Urinary bladder (tissue), 4 donors: ENCODE measurements at places on chromosomes 11 and 22. TPM values are rescaled to one million over a fixed set of nuclear protein-coding genes. Genes with fewer than 3 reads are reported as not detected.

- DNase-seq = no peak
These were observed 16.7 kb downstream of the PAFAH1B2 start for GRCh38 chr11:117160826-117161225.

- no peak for DNase-seq
These were observed 49.5 kb downstream of the OSBP2 start for GRCh38 chr22:30744224-30744623.

GRCh38 chr11:135004495-135004894, 592.5 kb upstream of the B3GAT1 start:
- DNase-seq = no peak

- DNase-seq = no peak
These were observed 105.2 kb downstream of the MAML2 start for GRCh38 chr11:96237766-96238266.

DNA sequence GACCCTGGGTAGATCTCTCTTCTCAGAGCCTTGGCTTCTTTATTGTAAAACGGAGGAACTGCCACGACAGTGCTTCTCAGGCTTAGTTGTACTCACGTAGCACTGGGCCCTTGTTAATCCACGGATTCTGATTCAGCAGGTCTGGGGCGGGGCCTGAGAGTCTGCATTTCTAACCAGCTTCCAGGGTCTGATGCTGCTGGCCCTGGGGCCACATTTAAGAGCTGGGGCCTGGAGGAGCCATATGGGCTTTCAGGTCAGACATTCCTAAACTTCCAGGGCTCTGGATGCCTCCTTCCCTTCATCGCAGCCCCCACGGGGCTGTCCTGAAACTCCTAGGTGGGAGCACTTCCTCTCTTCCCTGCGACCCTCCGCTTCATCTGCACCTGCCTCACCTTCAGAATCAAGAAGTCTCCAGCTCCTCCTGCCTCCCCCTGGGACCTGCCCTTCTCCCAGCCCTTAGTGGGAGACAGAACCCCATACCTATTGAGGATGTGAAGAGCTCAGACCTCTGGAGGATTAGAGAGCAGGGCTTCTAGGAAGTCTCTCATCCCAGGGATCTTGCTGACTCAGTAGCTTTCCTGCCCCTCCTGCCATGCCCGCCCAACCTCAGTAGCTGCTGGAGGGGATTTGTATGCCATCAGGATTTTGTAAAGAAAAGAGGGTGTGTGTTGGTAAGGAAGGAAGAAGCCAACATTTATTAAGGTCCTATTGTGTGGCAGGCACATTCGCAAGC, 92.5 kb downstream of the LRRC32 start:
- no peak for DNase-seq

- DNase-seq = no peak
These were observed 1038.5 kb downstream of the NTM start for GRCh38 chr11:132408877-132409276.

GRCh38 chr11:47904048-47904447, 55.9 kb upstream of the NUP160 start:
- DNase-seq = no peak

The SHANK3 gene
- polyA plus RNA-seq = 18.5 TPM

The HBE1 gene
- polyA plus RNA-seq = 0.18 TPM

GRCh38 chr11:5581014-5581413, 337 bp downstream of the OR52B6 start:
- no peak for DNase-seq

The CCDC73 gene
- polyA plus RNA-seq = not detected

- no peak for DNase-seq
These were observed 761.3 kb downstream of the OPCML start for GRCh38 chr11:132770829-132771530.

- DNase-seq = no peak
These were observed 49.6 kb downstream of the BARX2 start for GRCh38 chr11:129425214-129425613.

The LRRC75B gene
- 22.7 TPM for polyA plus RNA-seq

DNA sequence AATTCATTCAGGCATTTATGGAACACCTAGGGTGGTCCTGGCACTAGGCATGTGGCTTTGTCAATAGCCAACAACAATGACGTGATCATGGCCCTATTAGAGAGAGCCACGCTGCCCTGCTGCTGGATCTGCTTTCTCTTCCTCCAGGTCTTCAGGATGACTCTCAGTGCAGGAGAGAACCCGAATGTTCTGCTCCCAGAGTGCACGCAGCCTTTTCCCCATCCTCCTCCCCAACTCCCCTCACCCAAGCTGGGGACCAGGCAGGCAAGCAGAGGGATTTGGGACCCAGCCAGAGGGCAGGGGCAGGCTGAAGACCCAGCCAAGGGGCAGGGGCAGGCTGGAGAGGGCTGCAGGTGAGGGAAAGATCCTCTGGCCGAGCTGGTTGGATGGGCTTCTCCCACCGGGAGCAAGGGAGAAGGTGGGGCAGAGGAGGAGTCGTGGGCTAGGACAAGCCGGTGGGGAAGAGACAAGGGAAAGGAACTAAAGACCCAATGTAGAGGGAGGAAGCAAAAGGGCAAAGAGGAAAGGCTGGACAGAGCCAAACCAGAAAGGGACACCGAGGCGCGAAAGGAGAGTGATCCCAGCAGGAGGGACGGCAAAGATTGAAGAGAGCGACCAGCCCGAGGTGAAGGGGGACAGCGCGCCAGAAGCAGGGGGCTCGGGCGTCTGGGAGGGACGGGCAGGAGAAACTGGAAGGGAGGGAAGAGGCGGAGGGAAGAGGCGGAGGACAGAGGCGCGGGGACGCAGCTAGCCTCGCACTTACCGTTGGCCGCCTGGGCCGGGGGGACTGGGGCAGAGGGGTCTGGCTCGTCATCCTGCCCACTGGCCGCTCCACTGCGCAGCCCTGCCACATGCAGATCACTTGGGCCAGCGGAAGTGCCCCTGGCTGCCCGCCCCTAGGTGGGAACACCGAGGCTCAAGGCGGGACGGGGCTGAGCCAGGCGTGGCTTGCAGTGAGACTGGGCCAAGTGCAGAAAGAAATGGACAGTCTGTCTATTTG, at the start of gene KCTD14:
Gene KCTD14 (minus strand): TSS at position 880 of the 1,000 bp plus-strand sequence. CDS start 27 bp downstream, at position 853.
- DNase-seq = no peak

DNA sequence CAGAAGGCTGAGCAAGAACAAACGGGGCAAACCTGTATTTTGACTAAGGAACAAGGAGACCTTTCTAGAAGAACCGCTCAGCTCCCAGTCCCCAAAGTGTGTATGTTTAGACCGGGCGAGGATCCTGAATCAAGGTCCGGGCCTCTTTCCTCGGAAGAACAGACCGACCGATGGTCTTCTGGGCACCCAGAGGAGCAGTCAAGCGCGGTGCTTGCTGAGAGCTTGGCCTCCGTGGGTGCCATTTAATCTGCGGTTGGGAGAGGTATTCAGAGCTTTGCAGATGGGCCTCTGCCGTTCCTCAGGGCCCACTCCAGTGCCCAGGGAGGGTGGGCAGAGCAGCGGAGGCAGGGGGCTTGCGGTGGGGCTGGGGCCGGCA, 26.5 kb upstream of the ATXN10 start:
- no peak for DNase-seq

- DNase-seq = no peak
These were observed 1177.2 kb downstream of the BRD1 start for GRCh38 chr22:48650323-48651035.
